Keratinocyte (primary cell): ENCODE measurements at places on chromosomes 5 and 9.

DNA sequence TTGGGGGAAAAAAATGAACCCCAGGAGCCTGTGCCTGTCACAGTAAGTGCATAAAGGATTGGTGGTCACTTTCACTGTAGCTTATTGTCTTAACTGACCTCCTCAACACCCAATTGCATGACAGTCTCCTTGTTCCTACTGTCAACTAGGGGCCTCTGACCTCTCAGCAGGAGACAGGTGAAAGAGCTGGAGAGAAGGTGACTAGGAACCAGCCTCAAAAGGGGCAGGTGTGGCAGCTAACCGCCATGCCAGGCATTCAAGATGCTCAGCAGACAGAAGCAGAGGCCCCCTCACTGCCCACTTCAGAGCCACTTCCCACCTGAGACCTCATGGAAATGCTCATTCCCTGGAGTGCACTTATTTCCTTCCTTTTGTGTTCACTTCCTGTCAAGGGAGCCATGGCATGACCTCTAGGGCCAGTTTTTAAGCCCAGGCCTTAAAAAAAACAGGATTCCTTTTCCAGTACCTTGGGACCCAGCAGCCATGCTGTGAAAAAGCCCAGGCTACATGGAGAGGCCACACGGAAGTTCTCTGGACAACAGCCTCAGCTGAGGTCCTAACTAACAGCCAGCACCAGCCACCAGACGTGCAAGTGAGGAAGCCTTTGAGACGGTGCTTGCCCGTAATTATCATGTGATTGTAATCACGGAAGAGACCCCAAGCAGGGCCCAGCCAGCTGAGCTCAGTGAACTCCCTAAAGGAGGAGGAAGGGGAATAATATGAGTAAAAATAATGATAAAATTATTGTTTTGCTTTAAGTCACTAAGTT is 74.9 kb downstream of the NSUN2 start:
- DNase-seq, result no peak

DNA sequence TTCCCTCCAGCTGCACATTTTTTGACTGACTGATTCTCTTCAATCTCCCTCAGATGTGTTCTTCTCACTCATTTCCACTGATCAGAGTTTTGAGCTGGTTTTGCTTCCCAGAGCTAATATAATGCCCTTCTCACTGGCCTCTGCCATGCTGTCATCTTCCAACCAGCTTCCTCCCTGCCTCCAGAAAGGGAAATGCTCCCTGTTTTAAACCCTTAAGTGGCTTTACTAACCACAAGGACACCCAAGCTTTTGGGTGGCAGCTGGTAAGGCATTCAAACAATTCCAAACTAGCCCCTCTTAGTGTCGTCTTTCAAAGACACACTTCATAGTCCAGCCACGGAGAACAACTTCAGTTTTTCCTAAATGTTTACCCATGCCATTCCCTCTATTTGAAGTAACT is 172.5 kb downstream of the CRB2 start:
- no peak for DNase-seq

DNA sequence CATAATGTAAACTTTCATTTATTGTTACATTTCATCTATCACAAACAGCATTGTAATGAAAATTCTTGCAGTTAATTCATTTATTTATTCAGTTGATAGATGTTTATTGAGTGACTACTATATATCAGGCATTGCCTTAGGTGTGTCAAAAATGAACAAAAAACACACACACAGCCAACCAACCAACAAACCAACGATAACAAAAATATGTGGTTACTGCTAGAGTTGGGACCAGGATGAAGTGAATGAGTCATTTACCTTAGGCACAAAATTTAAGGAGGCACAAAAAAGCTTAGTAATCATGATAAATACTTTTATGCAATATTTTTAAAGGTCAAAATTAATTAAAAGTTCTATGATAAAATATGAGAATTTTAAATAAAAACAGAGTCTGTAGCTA is 223.4 kb downstream of the CSNK1G3 start:
- peak; percentile 13 for DNase-seq

DNA sequence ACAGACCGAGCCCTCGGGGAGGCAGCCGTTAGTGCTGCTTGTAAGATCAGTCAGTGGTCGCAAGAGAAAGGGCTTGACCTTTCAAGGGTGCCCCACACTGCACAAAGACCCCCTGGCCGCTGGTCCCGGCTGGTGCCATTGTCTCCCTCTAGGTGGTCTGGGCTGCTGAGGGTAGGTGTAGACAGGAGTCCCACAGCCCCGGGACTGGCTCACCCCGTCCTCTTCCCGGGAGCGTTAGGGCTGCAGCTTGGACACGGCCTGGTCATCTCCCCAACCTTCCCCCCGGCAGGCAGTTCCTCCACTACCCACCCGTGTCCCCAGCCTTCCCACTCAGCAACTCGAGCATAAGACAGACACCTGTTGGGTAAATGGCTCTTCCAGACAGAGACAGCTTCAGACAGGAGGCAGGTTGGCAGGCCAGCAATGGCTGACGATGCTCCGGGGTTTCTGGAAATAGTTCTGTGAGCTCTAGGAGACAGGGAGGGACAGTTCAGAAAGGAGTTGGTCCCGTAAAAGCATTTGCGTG is 15.3 kb upstream of the TMEM250 start:
- DNase-seq, result no peak

DNA sequence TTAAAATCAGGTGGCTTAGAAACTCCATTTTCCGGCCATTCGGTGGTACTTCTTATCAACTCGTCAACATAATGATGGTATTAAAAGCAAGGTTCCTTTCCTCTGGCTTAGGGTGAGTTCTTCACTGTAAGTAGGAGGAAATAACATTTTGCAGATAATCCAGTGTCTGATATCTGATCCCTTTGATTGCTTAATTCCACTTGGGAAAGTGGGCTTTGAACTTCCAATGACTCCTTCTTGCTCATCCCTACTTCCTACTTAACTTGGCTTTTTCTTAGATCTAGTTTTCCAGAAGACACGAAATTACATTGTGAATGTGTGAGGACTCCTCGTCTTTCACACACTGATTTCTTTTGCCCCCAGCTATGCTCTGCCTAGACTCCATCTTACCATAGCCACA is 31.5 kb downstream of the DDX31 start:
- no peak for DNase-seq

DNA sequence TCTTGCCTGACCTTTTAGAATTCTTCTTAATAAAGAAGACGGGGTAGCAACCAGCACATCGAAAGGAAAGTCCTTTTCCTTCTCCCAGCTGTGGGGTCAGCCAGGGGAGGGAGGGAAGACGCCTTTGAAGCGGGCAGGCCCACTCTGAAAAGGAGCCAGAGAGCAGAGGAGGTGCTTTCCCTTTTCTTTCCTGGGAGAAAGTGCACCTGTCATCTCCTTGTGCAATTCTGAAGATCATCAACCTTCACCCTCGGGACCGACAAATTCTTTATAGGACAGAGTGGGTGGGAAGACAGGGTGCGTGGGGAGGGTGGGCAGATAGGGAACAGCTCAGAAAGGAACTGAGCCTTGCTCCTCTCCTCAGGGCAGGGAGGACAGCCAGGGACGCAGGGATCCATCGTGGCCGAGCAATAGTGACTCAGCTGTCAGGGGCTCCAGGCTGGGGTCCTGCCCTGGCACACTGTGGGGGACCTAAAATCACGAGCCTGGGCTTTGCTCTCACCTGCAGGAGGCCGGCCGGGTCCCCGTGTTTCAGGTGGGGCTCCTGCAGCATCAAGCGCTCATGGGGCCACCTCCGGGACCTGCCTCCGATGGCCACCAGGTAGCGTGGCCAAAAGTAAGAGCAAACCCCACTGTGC is 141.0 kb downstream of the OLFM1 start:
- DNase-seq, result no peak

GRCh38 chr5:73605223-73606087 is 20.5 kb upstream of the ARHGEF28 start:
- peak; percentile 40 for DNase-seq

DNA sequence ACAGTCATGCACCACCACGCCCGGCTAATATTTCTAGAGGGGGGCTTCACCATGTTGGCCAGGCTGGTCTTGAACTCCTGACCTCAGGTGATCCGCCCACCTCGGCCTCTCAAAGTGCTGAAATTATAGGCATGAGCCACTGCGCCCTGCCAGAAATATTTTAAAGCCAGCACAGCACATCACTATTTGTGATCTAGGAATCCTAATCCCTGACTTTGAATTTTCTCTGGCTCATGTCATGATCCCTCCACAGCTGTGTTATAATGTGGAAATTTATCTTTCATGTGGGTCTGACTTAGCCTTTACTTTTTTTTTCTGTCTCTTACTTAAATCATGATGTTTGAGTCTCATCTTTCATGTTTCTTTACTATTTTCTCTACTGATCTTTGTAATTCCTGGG is 18.7 kb upstream of the ITGA1 start:
- no peak for DNase-seq

DNA sequence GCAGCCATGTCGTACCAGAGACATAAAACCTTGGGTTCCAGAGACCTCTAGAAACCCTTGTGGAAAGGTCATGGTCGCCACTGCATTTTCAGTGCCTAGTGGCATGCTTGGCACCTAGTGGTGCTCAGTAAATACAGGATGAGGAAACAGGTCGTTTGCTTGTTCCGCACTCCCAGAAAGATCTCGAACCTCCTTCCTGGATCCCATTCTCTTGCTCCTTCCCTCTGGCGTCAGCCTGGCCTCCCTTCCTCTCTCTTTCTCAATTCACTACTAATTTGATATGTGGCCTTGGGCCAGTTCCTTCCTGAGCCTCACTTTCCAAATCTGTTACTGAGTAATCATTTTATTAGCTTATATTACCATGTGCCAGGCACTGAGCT is 4.4 kb downstream of the NDST1 start:
- no peak for DNase-seq

DNA sequence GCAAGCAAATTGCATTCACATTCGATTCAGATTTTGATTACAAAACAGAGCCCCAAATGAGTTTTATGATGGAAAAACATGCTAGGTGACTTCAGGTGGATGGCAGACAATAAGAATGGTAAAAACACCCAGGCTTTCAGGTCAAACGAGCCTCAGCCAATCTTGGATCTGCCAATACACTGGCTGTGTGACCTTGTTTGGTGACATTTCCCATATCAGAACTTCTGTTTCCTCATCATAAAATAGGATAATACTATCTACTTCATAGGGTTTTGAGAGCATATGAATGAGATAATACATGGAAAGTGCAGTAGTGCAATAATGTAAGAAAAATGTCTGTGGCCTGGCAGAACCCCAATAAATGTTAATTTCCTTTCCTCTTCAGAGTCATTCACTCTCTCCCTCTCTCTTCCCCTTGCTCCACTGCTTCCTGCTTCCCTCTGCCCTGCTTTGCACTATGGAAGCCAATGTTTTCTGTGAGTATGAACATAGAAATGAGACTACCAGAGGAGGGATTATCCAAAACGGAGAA is 54.7 kb downstream of the SH3RF2 start:
- DNase-seq, result no peak
